ENCODE measurements at places on chromosomes 5 and 9.

DNA sequence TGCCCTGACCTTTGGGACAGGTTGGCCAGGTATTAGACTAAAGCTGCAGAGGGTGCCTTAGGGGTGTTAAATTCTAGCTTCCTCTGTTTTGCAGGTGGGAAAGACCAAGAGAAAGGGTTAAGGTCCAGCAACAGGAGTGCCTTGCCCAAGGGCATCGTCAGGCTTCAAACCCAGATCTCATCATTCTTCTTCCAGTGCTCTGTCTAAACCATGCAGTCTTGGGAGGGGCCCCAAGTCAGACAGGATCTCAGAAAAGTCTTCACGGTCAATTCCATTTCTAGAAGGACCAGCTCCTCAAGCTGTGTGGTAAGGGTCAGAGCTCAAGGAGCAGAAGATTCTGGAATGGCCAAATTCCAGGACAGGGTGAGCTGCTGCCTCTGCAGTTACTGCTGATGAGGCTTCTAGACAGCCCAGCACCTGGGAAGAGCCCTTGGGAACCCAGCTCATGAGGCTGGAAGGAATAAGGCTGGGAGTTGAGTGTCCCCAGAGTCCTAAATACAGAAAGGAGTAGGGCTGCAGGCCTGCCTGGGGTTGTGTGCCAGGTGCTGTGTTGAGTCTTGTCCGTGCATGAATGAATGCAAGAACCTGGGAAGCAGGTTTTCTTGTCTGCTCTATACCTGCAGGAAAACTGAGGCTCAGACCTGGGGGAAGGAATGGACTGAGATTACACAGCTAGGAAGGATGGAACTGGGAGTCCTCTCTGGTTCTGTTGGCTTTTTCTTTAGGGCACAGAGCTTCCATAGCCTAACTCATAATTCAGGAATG, 69.3 kb downstream of the WWC1 start:
- no peak for DNase-seq

DNA sequence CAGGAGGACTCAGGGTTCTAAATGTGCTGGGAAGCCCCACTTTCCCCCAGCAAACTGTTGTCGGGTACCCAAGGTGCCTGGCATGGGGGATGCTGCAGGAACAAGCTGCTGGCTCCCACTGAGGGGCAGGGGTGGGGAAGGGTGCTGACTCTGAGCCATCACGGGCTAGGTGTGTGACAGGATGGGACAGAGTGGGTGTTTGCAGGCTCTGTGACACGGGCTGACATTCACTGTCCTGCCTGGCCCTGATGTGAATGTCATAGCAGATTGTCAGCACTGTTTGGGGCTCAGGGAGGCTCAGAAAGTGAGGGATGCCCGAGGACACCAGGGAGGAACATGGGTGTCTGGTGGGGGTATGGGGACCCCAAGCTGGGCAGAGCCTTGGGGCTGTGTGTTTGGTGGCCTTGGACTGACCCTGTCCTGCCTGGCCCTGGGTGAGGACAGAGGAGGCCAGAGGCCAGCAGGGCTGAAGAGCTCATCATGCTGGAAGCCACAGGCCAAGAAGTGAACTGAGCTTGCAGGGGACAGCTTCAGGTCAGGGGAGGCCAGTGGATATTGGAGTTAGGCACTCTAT, 20.6 kb downstream of the WNK2 start:
- no peak for DNase-seq

- DNase-seq, result no peak
Measured at GRCh38 chr9:38112049-38112448, 43.0 kb upstream of the SHB start.

DNA sequence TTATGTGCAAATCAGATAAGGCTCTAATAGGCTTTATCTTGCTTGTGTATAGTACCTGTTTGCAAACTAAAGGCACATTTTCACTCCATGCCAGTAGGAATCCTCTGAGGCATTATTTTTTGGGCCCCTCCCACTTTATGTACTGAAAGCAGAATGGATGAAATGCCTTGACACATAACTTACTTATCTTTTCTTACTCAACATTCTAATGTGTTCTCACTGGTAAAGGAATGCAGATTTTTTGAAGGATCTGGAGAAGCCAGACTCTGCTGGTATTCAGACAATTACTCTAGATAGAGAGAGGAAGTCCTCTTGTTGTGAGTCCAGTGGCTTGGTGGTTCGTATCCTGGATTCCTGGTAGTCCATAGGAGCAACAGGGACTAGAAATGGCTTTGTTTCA, 336.7 kb downstream of the CCDC171 start:
- DNase-seq, result no peak

DNA sequence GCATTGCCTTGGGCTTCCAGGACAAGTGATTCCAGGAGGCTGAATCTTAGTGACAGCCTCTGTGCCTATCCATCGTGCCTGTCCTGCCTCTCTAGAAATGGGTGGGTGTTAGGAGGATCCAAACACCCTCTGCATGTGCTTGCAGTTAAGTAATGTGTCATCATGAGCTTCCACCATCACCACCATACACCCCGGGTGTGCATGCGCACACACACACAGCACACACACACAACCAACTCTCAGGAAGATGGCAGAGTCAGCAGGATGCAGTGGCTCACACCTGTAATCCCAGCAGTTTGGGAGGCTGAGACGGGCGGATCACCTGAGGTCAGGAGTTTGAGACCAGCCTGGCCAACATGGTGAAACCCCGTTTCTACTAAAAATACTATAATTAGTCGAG, 22.8 kb upstream of the CERCAM start:
- no peak for DNase-seq

DNA sequence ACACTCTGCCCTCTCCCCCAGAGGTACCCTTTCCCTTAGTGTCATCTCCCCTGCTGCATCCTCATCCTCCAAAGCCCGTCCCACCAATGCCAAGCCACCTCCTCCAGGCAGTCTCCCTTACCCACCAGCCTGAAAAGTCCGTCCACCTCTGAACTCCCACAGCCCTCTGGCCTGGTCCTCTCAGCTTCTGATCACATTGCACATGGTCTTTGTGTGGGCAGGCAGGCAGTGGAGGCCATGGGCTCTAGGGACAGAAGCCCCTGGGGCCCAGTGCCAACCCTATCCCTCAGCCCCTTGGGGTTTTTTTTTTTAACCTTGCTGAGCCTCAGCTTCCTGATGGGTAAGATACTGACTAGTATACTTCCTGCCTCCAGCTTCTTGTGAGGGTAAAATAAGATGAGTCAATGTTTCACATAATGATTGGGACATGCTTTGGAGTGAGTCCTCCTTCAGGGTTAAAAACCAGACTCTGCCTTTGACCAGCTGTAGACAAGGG, 19.4 kb downstream of the CSF1R start:
- no peak for DNase-seq

- DNase-seq, result no peak
Measured at GRCh38 chr5:180436936-180437335, 57.2 kb upstream of the CNOT6 start.

DNA sequence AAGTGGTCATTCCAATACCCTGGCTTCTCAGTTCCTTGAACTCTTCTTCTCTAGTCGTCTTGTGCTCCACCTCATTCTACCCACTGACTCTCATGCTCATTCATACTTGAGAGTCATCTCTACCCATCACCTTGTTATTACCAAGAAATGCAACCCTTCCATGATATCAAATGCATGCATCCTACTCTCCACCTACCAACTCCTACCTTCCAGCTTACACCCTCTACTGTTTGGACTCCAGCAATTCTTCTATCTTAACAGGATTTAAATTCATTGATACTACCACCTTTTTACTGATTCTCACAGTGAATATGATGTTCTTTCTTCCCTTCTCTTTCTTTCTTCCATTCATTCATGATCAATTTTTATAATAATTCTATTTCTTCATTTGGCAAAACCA, 30.7 kb downstream of the NRG2 start:
- no peak for DNase-seq

GRCh38 chr9:105291422-105291859, 47.0 kb downstream of the SLC44A1 start:
- DNase-seq, result no peak

- no peak for DNase-seq
Measured at GRCh38 chr5:158709279-158709678, 390.4 kb downstream of the EBF1 start.

DNA sequence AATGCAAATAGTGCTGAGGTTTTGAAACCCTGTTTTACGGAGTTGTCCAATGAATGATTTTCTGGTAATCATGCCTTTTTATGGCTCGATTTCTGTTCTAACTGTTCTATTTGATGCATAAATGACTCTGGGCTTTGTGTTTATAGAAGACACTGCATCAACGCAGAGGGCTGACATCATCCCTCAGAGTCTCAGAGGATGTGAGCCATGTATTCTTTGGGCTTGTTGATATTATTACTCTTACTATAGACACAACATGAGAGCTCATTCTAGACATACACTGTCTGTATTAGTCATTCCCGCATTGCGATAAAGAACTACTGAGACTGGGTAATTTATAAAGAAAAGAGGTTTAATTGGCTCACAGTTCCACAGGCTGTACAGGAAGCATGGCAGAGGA, 31.6 kb downstream of the CDH6 start:
- DNase-seq, result no peak

- DNase-seq, result no peak
Measured at GRCh38 chr5:169450464-169450863, 133.1 kb upstream of the SPDL1 start.

GRCh38 chr9:124392254-124392870, 22.9 kb downstream of the PSMB7 start:
- DNase-seq, result no peak

DNA sequence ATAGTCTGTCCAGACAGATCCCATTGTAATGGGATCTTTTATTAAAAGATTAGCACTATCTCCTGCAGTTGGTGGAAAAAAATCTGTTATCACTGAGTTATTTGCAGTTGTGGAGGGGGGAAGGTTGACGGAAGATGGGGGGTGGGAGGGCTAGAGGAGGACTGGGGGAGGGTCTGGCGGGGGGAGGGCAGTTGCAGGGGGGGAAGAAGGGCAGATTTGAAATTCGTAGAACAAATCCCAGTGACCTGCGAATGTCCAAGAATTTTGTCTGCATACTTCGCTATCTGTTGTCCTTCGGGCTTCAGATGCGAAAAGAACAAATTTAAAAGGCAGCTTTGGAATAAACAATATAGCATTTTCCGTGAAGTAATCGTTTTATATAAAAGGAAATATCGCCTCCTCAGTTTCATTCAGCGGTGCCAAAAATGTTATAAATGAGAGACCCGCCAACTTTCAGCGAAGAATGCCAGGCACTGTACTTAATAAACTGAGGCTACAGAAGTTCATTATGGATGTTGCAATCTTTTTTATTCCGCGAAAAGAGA, 1.3 kb upstream of the FST start:
- no peak for DNase-seq

- DNase-seq, result no peak
Measured at GRCh38 chr9:85892401-85892800, 48.5 kb upstream of the NAA35 start.

GRCh38 chr9:94867842-94868312, 141.4 kb downstream of the AOPEP start:
- DNase-seq, result no peak

DNA sequence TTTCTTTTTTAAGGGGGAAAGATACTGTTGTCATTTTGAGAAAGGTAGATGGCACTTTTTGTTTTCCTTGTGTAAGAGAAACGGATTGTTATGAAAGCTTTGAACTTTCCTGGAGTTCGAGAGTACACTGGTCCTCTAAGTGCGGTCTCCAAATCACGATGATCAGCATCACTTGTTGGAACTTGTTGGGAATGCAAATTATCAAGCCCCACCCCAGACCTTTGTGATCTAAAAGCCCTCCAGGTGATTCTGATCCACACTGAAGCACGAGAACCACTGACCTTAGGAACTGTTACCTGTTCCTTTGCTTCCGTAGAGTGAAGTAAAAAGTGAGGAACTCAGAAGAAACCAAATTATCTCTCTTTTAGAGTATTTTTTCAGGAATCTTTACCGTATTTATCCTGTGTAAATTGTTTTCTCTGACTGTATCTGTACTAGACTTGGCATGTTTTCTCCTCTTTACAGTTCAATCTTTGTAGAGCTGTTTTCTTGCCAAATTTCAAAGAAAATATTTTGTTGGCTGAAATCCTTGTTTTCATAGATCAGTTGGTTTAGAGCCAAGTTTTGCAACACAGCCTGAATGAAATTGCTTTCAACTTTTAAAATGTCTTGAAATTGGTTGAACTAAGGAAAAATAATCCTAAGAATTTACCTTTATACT, 4.0 kb downstream of the MAT2B start:
- DNase-seq, result no peak

All from anterior cingulate cortex (tissue), 58 donors.